ENCODE measurements at places on chromosomes 7 and 10.

GRCh38 chr7:27297356-27297755 lies 54.8 kb downstream of the EVX1 start:
- no peak for DNase-seq

DNA sequence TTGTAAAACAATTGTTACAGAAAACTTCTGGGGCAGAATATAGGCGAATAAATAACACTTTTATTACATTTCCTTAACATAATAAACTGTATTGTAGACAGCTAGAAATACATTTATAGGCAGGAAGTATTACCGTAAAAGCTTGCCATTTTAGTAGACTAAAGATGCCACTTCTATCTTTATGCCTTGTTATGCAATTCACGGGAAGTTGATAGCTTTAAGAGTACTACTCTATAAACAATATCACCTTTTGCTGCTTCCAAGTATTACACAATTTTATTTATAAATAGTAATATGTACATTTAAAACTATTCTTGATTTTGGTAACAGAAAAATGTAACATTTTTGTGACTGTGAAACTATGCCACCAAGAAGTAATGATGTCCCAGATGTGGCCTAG lies 37.9 kb downstream of the PALS2 start:
- no peak for DNase-seq

GRCh38 chr7:113608782-113609181 lies 310.0 kb downstream of the PPP1R3A start:
- no peak for DNase-seq

- no peak for DNase-seq
Observed at GRCh38 chr10:123584419-123584775, 81.8 kb upstream of the GPR26 start.

GRCh38 chr7:48316768-48317167 lies 145.5 kb downstream of the ABCA13 start:
- no peak for DNase-seq

- DNase-seq = no peak
Observed at GRCh38 chr7:81256991-81257390, 338.1 kb upstream of the SEMA3C start.

DNA sequence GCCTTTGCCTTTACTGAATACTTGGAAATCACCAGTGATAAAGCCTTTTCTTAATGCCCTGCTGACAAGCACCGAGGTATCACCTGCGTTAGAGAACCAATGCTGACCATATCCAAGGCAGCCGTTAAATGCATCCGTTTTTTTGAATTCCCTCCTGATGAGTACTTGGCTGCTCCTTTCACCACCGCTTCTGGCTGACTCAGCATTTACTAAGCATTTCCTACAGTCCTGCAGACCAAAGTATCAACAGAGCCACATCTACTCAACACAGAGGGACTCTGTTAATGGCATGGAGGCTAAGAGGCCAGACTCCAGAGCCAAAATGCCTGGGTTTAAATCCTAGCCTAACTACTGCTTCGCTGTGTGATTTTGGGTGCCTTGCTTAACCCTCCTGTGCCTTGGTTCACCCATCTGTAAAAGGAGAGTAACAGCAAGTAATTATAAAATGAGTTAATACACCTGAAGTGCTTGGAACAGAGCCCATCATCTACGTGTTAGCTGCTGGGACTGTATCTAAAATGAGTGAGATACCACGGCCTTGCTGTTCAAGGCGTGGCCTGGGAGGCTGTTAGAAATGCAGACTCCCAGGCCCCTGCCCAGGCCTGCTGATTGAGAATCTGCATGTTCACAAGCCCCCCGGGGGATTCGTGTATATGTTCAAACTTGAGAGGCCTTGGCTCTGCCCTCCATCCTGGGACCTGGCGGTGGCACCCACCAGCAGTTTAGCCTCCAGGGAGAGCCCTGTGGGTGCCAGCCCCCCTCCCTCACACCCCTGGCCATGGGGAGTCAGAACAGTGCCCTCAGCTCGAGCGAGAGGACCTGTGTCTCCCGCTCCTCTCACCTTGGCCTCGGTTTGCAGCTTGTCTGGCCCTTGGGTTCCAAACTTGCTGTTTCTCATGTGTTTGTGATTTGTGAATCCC lies 30.8 kb upstream of the EFCAB10 start:
- no peak for DNase-seq

GRCh38 chr7:81624650-81625631 lies 144.9 kb downstream of the HGF start:
- no peak for DNase-seq

DNA sequence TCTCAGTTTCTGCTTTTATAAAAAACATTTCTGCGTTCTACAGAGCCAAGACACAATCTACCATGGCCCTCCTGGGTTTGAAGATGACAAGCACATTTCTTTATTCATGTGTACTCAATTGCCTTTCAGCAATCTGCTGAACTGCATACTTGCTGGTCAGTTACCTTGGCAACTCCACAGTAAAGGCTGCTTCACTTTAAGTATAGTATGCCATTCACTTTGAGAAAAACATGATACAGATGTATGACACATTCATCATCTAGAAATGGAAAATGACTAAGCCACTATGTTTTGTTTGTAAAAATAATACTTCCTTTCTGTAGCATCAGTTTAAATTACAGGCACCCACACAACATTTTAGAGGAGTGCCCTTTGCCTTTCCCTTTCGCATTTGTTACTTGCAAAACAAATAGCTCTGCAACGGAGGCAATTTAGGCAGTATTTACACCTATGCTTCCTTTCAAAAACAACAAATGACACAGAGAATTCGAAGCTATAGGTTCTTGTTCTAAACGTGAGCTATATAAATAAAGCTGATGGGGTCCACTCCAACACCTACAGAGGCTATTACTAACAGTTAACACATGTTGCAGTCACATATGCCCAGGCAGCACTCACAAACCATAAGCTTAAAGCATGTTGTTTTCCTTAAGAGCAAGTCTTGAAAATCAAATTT lies 23.5 kb downstream of the SGCE start:
- DNase-seq = no peak

GRCh38 chr7:6436385-6436685 lies 11.4 kb downstream of the DAGLB start:
- no peak for DNase-seq

DNA sequence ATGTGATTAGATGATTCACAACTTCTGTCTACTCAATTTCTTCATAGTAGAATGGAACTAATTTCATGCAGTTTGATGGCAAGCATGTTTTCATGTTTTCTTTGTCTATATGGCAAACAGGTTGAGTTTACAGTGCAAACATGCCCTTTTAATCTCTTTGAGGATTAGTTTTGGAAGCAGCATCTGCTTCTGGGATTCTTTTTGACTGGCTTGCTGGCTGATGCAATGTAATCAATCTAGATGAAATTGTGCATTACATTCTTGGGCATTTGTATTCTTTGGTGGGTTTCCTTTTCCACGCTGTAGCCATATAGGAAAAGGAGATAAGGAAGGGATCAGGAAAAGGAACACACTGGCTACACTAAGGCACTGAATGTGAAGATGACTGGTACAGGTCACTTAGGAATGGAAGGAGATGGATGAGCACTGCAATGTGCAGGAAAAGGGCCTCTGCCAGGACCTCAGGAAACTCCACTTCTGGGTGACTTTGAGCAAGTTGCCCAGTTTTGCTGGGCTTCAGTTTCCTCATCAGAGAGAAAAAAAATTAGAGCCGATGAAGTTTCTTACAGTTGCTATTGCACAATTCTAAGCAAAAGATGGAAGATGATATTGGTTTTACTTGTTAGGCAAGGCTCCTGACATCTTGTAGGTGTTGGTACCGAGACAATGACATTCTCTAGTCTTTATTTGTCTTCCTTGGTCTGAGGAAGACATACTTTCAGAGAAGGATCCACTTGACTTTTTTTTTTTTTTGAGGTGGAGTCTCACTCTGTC lies 269.1 kb downstream of the SUGCT start:
- no peak for DNase-seq

DNA sequence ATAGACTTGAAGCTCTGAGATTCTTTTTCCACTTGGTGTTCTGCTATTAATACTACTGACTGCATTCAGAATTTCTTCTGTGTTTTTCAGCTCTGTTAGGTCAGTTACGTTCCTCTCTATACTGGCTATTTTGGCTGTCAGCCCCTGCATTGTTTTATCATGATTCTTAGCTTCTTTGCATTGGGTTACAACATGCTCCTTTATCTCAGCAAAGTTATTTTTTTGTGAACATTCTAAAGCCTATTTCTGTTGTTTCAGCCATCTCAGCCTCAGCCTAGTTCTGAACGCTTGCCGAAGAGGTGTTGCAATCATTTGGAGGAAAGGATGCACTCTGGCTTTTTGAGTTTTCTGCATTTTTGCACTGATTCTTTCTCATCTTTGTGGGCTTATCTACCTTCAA lies 201.5 kb upstream of the GNAI1 start:
- DNase-seq = no peak

DNA sequence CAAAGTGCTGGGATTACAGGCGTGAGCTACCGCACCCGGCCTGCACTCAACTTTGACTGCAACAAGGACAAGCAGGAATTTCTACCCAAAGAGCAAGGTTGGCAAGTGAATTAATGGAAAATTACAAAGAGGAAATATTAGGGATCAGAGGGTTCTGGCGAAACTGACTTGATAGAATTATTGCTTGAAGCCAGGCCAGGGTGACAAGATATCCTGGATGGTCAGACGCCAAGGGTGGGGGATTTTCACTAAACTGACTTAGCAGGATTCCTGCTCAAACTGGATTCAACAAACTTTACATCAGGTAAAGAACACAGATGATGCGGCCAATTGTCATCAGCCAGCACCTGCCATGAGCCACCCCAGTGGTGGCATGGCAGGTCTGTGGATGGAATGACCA lies 603.6 kb upstream of the MGMT start:
- DNase-seq = no peak

DNA sequence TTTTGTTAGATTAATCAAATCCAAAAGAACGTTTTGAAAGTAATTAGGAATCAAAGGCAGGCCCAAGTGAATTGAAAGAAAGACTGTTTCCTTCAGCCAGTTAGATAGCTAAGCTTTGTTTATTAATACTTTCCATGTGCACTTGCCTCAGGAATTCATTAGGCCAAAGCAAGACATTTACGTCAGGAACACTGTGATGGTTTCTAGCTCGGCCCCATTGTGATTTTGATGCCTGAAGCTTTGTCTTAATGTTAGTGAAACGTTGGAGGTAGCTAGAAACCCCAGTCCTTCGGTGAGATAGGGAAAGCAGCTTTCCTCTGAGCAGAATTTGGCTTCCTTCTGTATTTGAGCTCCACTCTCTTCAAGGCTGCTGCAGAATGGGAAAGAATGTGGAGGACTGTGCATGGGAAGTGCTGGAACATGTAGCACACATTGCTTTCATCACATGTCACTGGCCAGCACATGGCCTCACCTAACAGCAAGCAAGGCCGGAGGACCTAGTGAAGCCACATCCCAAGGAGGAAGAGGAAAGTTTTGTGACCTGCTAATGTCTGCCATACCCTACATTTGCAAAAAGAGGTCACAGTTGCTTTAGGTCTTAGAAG lies 64.1 kb downstream of the PCGF5 start:
- DNase-seq = no peak

DNA sequence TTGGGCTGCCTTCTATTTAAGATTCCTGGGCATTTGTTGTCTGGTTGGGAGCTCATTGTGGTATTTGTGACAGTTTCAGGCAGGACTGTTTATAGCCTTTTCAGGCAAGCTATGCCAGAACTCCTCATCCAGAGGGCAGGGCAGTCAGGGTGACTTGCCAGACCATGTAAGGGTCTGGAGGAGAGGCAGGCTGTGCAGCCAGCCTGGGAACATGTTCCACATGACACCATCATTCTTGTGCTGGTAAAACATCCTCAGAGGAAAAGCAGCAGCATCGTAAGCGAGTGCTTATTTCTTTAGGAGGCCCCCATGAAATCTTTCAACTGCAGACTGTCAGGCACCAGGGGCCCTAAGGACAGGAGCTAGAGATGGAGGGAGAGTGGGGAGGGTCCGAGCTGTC lies 44.0 kb upstream of the SORBS1 start:
- no peak for DNase-seq

- DNase-seq = no peak
Observed at GRCh38 chr10:51768886-51769465, 69.6 kb upstream of the CSTF2T start.

GRCh38 chr10:100327007-100327717 lies 2.9 kb downstream of the PKD2L1 start:
- no peak for DNase-seq

GRCh38 chr10:67770537-67770936 lies 67.5 kb downstream of the DNAJC12 start:
- DNase-seq = no peak

- DNase-seq = no peak
Observed at GRCh38 chr7:55150166-55150565, 131.3 kb downstream of the EGFR start.

DNA sequence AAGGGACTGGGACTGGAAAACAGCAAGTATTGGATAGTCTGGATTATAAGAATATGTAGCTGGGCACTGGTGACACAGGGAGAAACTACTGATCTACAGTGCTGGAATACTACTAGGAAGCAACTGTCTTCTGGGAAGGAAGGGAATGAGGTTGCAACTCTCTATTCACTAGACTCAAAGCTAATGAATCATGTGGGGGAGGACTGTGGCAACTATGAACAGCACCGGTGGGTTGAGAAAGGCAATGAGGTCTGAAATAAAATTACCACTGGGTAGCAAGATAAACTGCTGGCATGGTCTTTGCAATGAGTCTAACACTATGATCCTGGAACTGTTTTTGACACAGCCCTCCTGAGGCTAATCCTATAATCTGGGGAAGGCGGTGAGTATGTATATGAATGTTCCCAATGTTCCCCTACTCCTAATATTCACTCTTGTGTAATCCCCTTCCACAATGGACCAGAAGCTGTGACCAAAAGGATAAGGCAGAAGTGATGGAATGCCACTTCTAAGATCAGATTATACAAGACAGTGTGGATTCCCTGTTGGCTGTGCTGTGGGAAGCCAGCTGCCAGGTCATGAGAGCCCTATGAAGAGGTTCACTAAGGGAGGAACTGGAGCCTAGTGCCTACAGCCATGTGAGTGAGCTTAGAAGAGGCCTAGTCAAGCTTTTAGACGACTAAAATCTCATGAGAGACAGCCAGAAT lies 101.3 kb upstream of the DNAJB12 start:
- no peak for DNase-seq
